ENCODE measurements at places on chromosomes 13 and 19.

GRCh38 chr13:46659413-46660065 lies 106.6 kb downstream of the LRCH1 start:
- no peak for DNase-seq

DNA sequence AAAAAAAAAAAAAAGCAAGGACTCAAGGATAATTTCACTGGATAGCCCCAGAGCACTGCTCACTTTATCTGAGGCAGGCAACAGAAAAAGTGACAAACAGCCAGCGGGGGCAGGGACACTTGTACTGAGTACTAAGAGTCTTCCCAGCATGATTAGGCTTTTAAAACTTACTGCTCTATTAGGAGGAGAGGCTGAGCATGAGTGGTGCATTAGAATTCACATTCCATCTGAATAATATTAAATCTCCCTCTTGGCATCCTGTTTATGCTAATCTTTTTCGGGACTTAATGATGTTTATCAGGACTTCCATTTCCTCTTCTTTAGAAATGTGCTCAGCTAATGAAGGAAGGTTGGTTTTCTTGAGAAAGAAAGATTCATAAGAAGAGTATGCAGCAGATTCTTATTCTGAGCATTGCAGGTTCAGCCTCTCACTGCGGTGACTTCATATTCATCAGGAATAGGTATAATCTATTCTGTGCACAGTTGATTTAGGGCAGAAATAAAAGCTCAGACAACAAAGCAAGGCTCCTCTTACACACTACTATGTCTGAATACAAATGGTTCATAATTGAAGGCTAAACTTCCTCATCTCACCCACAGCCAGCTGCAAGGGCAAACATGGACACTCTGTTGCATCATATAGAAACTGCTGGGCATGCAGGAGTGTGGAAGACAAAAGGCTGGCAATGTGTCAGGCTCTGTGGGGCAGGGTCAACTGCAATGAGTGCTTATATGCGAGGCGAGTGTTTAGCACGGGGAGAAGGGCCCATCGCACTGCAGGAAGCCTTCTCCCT lies 107.0 kb downstream of the KL start:
- DNase-seq: peak; percentile 10

- no peak for DNase-seq
Measured at GRCh38 chr13:48490241-48490640, 42.6 kb downstream of the RCBTB2 start.

- DNase-seq: peak; percentile 52
Measured at GRCh38 chr13:78978381-78978998, 319.5 kb upstream of the OBI1 start.

DNA sequence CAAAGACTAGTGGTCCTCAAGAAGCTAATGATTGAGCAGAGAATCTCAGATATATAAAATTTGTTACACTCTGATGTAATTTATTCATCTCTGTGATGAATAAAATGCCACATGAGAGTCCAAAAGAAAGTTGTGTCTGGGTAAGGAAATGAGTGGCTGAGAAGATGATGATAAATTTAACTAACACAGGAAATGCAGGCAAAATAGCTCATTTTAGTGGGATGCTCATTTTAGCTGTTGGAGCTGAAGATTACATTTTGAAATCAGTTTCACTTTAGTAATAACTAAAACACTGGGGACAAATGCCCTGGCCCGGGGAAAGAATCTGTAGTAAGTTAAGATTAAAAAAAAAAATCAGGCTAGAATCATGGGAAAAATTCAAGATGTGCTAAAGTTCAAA lies 35.2 kb downstream of the SPRY2 start:
- no peak for DNase-seq

DNA sequence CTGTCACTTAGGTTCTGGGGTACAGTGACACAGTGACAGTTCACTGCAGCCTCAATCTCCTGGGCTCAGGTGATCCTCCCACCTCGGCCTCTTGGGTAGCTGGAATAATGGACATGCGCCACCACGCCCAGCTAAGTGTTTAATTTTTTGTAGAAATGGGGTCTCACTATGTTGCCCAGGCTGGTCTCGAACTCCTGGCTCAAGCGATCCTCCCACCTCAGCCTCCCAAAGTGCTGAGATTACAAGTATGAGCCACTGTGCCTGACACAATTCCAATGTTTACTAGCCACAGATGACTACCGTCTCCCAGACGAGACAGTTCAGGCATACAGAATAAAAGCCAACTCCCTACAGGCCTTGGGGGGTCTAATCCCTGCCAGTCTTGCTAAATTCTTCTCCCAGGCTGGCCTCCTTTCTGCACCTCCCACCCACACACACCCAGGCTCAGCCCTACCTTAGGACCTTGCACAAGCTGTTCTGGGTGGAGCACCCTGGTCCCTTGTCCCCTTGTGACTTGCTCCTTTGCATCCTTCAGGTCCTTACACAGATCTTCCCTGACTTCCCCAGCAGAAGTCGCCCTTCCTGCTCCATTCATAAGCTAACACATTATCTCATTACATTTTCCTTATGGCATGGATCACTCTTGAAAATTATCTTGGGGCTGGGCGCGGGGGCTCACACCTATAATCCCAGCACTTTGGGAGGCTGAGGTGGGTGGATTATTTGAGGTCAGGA lies 106.4 kb downstream of the INSR start:
- DNase-seq: no peak

- no peak for DNase-seq
Measured at GRCh38 chr13:107139006-107139405, 571.1 kb upstream of the ARGLU1 start.

- DNase-seq: no peak
Measured at GRCh38 chr13:72530471-72530870, 197.0 kb downstream of the MZT1 start.

DNA sequence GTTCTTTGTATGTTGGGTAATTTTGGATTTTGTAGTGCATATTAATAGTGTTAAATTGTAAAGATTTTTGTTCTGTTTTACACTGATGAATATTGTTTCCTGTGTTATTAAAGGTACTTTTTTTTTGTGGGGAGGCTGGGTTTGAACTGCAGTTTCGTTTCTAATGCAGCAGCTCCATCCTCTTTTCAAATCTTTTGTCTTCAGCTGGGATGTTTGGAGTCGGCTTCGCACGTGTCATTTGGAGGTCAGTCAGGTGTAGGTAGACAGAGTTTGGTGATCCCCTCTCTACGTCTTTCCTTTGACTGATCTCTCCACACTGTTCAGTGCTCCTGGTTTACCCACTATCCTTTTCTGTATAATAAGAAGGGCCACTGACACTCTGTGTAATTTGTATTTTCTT lies 30.3 kb downstream of the TDRD3 start:
- no peak for DNase-seq

- DNase-seq: no peak
Measured at GRCh38 chr13:73340069-73340468, 281.3 kb downstream of the KLF5 start.

- DNase-seq: peak; percentile 18
Measured at GRCh38 chr19:47109541-47110375, 3.8 kb downstream of the ZC3H4 start.

- no peak for DNase-seq
Measured at GRCh38 chr19:2426611-2427428, 566 bp downstream of the TIMM13 start.

GRCh38 chr13:20125129-20125782 lies 35.6 kb downstream of the GJA3 start:
- no peak for DNase-seq

DNA sequence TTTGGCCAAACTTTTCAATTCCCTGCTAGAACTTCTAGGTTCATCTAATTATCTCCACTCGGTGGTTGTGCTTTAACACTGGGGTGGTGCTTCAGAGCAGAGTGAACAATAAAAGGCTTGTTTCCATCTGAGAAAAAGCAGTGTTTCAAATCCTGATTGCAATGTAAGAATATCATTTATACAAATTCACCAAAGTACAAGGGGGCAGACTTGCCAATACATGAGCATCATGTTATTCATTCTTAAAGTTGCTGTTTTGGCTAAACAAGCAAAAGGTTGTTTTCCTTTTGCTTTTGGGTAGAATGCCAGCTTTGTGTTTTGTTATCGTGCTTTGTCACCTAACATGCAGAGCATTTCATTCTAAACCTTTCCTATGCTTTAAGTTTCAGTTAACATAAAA lies 78.5 kb upstream of the UBAC2 start:
- DNase-seq: no peak

DNA sequence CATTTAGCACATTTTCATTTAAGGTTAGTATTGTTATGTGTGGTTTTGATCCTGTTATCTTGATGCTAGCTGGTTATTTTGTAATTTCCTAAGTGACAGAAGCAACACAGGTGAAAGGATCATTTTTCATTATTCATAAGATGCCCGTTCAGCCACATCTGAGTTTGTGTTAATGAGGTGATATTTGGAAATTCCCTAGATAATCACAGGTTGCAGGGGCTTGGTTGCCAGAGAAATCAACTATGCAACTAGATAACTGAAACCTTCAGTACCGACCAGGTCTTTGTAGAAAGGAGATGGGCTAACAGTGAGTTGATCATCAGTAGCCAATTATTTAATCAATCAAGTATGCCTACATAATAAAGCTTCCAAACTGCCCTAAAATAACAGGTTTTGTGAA lies 121.3 kb upstream of the UFM1 start:
- DNase-seq: peak; percentile 18

- DNase-seq: no peak
Measured at GRCh38 chr13:109146912-109147647, 517.7 kb downstream of the MYO16 start.

- no peak for DNase-seq
Measured at GRCh38 chr19:29415507-29415906, 110.3 kb upstream of the VSTM2B start.

- DNase-seq: no peak
Measured at GRCh38 chr13:44710576-44710975, 134.4 kb upstream of the TSC22D1 start.

DNA sequence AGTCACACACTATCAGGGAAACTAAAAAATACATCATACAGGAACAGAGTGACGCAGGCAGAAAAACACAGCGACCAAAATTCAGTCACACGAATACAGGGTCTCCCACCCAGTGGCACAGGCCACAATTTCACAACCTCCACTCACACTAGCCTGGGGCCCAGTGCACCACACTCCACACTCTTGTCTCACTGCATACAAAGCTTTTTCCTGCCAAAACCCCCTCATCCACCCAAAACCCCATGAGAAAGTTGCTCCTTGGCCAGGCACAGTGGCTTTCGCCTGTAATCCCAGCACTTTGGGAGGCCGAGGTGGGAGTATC lies 1.2 kb downstream of the S1PR5 start:
- no peak for DNase-seq

GRCh38 chr13:44649834-44650233 lies 73.7 kb upstream of the TSC22D1 start:
- no peak for DNase-seq

DNA sequence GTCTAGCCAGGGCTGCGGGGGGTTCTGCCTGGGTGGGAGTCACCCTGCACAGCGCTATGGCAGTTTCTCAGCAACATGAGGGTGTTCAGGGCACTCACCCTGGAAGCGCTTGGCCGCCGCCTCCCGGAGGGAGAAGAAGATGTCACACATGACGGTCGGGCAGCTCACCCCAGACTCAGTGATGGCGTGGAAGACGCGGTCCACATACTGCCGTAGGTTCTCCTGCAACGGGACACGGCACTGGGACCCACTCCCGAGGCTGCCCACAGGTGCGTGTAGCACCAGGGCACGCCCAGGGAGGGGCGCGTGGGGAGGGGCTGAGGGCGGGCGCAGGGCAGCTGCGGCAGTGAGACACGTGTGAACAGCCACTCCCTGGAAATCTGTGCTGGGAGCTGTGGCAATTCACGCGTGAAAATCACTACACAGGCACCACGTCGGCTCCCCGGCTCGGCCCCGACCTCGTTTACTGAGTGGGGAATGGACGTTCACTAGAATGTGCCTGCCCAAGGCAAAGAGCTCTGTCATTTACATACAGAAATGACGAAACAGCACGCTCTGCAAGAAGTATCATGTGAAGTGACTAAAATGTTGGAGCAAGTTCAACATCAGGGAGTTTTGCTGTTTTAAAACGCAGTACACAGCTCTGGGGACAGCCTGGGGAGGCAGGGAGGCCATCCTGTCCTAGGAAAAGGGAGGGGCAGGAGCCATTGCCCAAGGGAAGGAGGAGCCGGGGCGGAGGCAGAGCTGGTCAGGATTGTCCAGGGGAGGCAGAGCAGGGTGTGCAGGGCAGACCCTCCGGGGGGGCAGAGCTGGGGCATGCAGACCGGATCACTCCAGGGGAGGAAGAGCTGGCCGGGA lies 41.5 kb upstream of the C13orf46 start:
- DNase-seq: no peak

DNA sequence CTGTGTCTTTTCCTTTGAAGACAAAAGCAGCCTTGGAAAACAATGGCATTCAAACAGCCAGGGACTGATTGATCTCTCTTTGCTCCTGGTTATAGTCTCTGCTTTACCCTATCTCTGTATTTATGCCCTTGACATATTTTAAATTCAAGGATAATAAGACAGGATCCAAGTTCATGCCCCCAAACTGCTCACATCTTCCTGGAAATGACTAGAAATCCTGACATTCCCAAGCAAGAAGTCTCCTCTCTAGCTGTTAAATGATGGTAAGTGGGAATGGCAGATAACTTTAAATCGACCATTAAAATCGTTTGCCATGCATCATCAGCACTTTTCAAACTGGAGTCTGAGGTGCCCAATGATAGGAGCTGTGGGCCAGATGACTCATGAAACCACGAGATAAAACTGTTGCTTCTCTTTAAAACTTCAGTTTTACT lies 435.6 kb downstream of the FOXO1 start:
- DNase-seq: no peak

- peak; percentile 23 for DNase-seq
Measured at GRCh38 chr13:110137680-110138009, 169.3 kb downstream of the COL4A1 start.

DNA sequence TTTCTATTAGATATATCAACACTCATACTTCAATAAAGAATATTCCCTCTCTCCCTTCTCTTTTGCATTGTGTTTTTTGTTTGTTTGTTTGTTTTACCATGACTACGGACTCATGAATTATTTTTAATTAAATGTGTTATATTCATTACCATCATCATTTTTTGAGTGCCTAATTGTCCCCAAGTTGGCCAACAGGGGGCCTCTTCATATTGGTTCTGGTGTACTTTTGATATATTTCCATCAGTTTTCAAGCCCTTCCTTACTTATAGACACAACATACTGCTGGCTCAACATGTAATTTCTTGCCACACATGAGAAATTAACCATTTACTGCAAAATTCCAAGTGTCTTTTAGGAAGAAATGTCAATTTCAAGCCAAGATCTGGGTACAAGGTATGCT lies 54.5 kb upstream of the GPC6 start:
- no peak for DNase-seq

DNA sequence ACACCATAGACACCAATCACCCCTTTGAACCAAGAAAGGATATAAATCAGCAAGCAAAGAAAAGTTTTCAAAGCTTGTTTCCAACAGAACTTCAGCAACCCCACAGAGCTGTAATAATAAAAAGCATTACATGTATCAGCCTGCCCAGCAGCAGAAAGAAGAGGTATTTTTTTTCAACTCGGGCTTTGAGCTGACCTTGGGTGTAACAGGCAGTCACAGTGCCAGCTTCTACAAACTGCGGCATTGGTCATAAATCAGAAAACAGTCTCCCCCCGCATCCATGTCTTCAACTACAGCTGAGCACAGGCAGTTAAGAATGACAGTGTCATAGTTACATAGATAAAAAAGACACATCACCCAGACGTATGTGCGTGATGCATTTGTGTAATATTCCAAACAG lies 671.0 kb upstream of the SLITRK1 start:
- DNase-seq: no peak
